ENCODE measurements at places on chromosomes 6 and 20. TPM values are rescaled to one million over a fixed set of nuclear protein-coding genes. Genes with fewer than 3 reads are reported as not detected.

SNAP91 gene
- total RNA-seq = not detected

PAK1IP1 gene
- total RNA-seq = 34.7 TPM

CFB gene
- total RNA-seq = 4.0 TPM

PGM3 gene
- 57.8 TPM for total RNA-seq

MAP3K5 gene
- total RNA-seq = 0.91 TPM

FAM184A gene
- 4.6 TPM for total RNA-seq

NOTCH4 gene
- total RNA-seq = 1.6 TPM

SERPINB6 gene
- total RNA-seq = 141 TPM

BPIFA3 gene
- not detected for total RNA-seq

SFTA2 gene
- not detected for total RNA-seq

ASIP gene
- total RNA-seq = not detected

CST1 gene
- not detected for total RNA-seq

TREM1 gene
- total RNA-seq = not detected

NDUFAF5 gene
- 62.8 TPM for total RNA-seq

TINAG gene
- total RNA-seq = not detected

HDGFL1 gene
- not detected for total RNA-seq

AKIRIN2 gene
- total RNA-seq = 16.7 TPM

SAPCD1 gene
- total RNA-seq = 3.0 TPM

SYTL3 gene
- total RNA-seq = 1.7 TPM

MTFR2 gene
- total RNA-seq = 10.3 TPM

SPDEF gene
- total RNA-seq = not detected

SMPDL3A gene
- 6.3 TPM for total RNA-seq

MOXD1 gene
- 27.5 TPM for total RNA-seq

TCP11 gene
- not detected for total RNA-seq

RIPPLY2 gene
- total RNA-seq = not detected

SCGN gene
- not detected for total RNA-seq

SIRPB2 gene
- total RNA-seq = not detected

DEFB112 gene
- not detected for total RNA-seq

TMC2 gene
- total RNA-seq = not detected

B3GALT4 gene
- 0.07 TPM for total RNA-seq

TREML2 gene
- not detected for total RNA-seq

FOXF2 gene
- not detected for total RNA-seq

COL20A1 gene
- not detected for total RNA-seq

WFDC10B gene
- not detected for total RNA-seq

DUSP22 gene
- 29.5 TPM for total RNA-seq

GPR6 gene
- not detected for total RNA-seq

FAM50B gene
- 5.8 TPM for total RNA-seq

RGS17 gene
- total RNA-seq = 6.5 TPM

BPIFB1 gene
- not detected for total RNA-seq

MCHR2 gene
- total RNA-seq = not detected

UST gene
- total RNA-seq = 2.4 TPM

C20orf202 gene
- not detected for total RNA-seq

IL17F gene
- not detected for total RNA-seq

EEF1A2 gene
- 88.1 TPM for total RNA-seq

PTGIS gene
- total RNA-seq = 0.14 TPM

GRM1 gene
- not detected for total RNA-seq

RAB44 gene
- not detected for total RNA-seq

BPIFA1 gene
- not detected for total RNA-seq

PTCHD4 gene
- total RNA-seq = 0.38 TPM

SOX18 gene
- 1.9 TPM for total RNA-seq

LAMP5 gene
- total RNA-seq = not detected

NMBR gene
- total RNA-seq = not detected

All from A172 (cell line).